ENCODE measurements at places on chromosomes 4 and X.

DNA sequence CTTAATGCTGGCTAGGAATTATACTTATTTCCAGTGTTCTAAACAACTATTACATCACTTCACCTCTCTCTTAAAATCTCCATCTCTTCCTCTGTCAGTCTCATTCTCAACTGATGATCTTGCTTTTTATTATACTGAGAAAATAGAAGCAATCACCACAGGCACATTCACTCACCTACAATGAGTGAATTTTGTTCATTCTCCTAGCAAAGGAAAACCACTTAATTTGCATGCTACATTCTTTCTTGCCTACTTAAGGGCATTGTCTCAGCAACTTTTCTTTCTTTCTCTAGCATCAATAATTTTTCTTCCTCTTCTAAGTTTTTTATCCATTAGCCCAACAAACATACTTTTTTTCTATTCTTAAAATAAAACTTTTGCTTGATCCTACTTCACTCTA lies 21.1 kb upstream of the USP38 start:
- DNase-seq: no peak

DNA sequence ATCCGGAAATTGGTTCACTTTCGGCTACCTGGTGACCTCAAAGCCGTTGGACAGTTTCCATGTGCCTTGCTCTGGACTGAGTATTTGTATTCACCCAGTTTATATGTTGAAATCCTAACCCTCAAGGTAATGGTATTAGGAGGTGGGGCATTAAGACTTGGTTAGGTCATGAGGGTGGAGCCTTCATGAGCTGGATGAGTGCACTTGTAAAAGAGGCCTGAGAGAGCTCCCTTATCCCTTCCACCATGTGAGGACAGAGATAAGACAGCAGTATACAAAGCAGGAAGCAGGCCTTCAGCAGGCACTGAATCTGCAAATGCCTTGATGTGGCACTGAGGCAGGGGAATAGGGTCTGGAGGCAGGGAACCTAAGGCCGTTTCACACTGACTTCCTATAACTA lies 5.3 kb upstream of the OPHN1 start:
- no peak for DNase-seq

DNA sequence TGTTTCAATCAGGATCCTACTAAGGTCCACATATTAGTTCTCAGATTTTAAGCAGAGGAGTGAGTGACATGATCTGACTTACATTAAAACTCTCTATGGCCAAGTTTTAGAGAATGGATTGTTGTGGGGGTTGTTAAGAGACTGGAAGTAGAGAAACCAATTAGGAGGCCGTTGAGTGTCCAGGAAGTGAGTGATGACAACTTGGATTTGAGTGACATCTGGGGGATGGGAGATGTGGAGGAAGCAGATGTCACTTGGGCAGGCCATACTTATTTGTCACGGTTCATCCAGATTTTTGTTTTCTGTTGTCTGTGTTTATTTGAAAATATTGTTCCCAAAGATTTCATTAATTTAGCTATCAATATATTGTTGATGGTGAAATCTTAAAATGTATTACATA lies 28.3 kb downstream of the ADD1 start:
- no peak for DNase-seq

- DNase-seq: no peak
Measured at GRCh38 chr4:124487651-124488050, 224.9 kb downstream of the ANKRD50 start.

- no peak for DNase-seq
Measured at GRCh38 chr4:657834-658667, 16.0 kb downstream of the ATP5ME start.

GRCh38 chr4:56701161-56701480 lies 20.0 kb upstream of the HOPX start:
- DNase-seq: no peak

- DNase-seq: no peak
Measured at GRCh38 chrX:107773906-107774435, 1.6 kb downstream of the TSC22D3 start.

DNA sequence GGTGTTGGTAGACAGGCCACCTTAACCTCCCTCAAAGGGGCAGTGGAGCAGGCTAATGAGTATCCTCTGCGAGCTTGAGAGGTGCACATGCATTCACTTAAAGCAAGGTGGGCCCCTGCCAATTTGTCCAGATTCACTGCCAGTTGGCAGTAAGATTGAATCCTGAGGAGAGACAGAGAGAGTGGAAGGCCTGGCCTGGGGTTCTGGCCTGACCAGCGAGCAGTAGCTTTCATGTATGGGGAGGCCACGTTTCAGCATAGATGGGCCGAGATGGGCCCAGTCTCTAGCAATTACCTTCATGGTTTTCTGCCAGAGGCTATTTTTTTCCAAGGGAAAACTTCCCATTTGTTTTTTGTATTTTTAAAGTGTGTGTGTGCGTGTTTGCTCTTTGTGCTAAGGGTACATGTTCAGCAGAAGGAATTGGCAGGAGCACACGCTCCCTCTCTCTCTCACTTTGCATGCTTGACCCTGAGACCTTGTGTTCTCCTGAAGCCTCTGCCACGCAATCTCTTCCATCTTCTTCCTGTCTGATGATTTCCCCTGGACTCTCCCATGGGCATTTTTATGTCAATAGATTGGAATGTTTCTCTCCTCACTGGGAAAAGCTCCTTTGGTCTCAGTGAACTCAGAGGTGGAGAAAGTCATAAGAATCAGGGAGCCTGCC lies 215.8 kb upstream of the SFRP2 start:
- DNase-seq: no peak

GRCh38 chr4:19776929-19777328 lies 474.8 kb upstream of the SLIT2 start:
- no peak for DNase-seq

DNA sequence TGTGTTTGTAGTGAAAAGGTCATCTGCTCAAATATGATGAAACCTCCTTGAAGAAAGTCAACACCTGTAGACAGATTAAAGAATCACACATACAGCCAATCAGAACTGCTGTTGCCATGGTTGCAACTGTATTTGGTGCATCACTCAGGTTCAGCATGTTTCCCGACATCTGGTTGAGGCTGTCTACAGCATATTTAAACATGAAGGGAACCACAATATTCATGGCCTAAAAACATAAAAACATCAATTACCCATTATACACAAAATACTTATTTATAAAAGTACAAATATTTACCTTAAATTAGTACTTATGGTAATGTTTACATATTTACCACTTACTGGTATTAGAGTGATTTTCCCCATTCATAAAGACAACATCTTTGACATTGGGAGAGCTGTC lies 79.7 kb downstream of the ABCB7 start:
- no peak for DNase-seq

DNA sequence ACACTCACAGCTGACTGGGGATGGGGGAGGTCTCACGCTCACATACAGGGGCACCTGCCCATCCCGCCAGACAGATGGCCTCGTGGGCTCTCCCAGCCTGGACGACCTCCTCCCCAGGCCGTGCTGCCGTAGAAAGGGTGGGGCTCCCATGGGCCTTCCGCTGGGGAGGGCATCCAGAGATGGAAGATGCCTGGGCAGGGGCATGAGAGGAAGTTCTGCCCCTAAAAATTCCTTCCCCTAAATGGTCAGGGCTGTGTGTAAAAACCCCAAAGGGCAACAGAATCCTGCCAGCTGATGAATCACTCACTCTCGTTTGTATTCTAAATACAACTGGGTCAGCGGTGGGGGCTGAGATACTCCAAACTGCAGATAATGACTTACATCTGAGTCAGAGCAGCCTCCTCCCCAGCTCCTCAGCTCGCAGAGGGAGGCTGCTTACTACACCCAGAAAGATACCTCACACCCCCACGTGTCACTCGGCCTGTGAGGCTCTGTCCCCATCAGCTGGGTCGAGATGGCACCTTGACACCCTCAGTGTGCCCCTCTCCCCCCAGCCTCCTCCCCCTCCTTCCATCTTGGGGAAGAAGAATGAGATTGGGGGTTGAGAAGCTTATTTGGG lies 10.1 kb downstream of the WDR1 start:
- DNase-seq: no peak

DNA sequence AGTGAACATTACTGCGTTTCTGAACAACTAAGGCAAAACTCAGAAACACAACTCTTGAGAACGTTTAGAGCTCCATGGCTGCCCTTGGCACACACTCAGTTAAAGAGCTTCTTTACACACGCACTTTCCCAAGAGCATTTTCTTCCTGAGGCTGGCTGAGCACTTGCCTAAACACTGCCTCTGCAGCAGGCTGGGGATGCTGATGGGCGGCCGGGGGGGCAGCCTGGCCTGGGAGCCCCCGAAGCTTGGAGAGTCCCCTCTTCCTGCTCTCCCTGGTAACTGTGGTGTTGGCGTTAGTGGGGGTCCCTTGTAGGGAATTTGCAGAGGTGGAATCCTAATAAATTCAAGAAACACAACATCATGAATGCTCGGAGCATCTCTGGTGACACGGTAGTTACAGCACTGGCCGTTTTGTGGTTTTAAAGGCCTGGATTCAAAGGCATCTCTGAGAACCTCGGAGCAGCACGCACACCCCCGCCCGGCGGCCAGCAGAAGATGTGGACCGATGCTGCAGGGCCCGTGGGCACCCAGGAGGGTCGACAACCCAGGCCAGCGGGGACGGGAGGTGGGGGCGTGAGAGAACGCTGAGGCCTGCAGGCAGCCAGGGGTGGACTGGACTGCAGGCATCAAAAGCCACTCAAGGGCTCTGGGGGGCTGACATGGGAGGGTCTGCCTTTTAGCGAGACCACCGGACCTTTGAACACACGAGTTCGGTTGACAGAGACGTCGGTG lies 45.4 kb downstream of the FGFRL1 start:
- DNase-seq: no peak

DNA sequence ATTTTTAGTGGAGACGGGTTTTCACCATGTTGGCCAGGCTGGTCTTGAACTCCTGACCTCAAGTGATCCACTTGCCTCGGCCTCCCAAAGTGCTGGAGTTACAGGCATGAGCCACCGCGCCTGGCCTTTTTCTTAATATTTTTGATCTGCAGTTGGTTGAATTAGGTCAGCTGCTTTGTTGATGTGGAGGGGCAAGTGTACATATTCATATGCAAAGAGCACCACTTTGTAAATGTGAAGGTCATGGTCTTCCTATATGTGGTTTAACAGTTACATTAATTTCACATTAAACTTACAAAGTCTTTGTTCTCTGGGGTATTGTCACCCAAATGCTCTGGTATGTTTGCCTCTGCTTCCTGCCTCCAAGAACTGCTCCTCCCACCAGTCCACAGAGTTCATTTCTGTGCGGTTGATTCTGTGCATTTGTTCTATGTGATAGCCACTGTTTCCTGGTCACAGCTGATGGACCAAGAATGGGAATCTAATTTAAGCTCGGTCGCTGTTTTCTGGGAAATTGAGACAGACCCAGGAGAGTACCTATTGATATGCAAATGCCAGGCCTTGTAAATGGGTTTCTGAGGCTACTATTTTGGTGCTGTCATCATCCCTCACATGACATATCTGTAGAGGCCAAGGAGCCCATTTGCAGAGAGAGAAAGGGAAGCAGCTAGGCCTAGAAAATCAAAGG lies 26.9 kb upstream of the HPSE start:
- no peak for DNase-seq

DNA sequence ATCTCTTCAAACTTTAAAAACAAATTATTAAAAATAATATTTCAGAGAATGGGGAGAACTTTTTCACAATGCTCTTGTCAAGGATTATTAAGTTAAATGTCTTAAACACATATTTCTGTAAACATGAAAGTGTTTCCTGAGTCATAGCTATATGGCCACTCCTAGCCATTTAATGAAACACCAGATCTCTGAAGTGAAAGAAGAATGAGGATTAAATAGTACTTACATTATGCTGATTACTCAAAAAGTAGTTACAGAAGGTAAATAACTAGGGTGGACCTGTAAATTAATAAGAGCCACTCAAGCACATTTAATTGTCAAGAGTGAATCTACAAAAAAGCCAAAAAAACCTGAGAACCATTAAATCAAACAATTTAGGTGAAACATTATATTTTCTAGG lies 57.6 kb upstream of the GALNT7 start:
- DNase-seq: no peak

GRCh38 chr4:54099287-54099747 lies 646 bp upstream of the GSX2 start:
- no peak for DNase-seq

- DNase-seq: no peak
Measured at GRCh38 chr4:143260750-143261149, 75.9 kb upstream of the GAB1 start.

DNA sequence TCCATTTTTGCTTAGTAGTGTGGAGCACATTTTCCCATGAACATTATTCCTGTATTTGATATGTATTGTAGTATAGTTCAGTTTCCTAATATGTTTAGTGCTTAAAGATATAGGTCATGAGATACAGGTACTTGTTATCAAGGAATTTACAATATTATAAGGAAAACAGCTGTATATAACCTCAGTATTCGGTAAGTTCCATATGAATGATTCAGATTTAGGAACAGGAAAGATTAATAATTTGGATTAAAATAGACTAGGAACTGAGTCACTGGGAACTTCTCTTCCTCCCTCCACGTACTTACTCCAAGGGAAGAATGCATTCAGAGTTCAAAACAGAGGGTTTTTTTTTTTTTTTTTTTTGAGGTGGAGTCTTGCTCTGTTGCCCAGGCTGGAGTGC lies 20.0 kb downstream of the DIAPH2 start:
- DNase-seq: no peak

DNA sequence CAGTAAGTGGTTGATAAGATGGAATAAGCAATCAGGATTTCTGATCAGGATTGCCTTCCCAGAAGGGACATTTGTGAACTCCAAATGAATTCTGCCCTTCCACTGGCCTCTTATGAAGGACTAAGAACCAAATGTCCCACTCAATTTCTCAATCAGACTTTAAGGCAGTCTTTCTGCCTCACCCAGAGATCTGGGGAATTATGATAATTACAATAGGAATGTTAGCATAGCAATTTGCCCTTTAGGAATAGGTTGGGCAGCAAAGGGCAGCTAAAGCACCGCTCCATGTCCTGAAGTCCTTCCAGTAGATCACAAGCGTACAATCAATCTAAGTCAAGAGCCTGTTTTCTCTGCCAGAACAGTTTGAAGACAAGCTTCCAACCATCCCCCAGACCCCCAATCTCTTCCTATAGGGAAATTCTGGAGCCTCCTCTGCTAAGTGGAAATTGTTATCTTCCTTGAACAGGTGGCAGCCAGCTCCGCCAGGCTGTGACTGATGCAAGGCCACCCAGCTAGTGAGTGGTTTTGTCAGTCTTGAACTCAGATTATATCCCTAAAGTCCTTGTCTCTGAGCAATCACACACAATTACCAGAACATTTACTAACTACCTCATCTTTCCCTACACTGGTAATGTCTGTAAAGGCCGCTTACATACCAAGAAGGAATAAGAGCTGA lies 18.6 kb downstream of the NKX3-2 start:
- DNase-seq: no peak

DNA sequence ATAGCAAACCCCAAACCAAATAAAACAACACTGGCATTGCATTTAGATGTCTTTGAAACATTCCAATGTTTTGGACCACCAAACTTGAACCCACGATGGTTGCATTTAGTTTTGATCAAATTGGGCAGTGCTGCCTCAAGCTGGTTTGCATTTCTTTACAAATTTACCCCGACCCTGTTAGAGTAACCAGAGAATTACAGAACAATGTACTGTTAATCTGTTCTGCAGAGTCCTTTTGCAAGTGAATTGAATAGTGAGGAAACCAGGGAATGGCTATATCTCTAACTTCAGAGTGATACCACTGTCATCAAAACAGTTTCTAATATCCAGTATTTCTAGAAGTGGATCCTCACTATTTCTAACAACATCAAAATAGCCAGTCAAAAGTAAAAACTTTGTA lies 49.5 kb upstream of the GYPA start:
- DNase-seq: no peak

GRCh38 chr4:144902614-144903013 lies 195.4 kb downstream of the ANAPC10 start:
- DNase-seq: no peak

GRCh38 chr4:128859887-128860677 lies 50.6 kb downstream of the JADE1 start:
- DNase-seq: no peak

GRCh38 chrX:1027133-1027532 lies 185.3 kb downstream of the CRLF2 start:
- no peak for DNase-seq
